ENCODE measurements at places on chromosomes 12 and 14. TPM values are rescaled to one million over a fixed set of nuclear protein-coding genes. Genes with fewer than 3 reads are reported as not detected.

EXOC5 gene
- 69.6 TPM for total RNA-seq

GPR162 gene
- 9.0 TPM for total RNA-seq

GPD1 gene
- not detected for total RNA-seq

RERGL gene
- not detected for total RNA-seq
